NCI-H1417 treated with DMSO at 0.1 percent for 48 hours (cell line): ENCODE measurements at places on chromosomes 3 and 15.

GRCh38 chr3:126134219-126134975 lies 46.0 kb downstream of the ALDH1L1 start:
- no peak for DNase-seq

- DNase-seq, result no peak
These were observed 50.0 kb upstream of the RASGRP1 start for GRCh38 chr15:38614621-38615020.

DNA sequence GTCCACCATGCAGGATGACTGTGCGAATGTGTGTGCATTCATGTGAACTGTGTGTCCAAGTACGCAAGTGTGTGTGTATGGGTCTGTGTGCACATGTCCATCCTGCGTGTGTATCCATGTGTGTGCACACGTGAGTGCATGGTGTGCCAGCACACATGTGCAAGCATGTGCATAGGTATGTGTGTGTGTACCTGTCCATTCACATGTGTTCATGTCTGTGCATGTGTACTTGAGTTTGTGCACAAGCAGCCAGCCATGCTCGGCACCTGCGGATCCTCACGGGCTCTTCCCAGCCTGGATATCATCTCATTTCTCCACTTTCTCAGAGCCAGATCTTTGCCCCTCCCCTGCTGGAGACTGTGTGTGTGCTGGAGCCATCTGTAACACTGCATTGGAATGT lies 18.7 kb upstream of the PLXNA1 start:
- DNase-seq, result no peak

- no peak for DNase-seq
These were observed 110.6 kb upstream of the NANOGP8 start for GRCh38 chr15:35195649-35196048.

DNA sequence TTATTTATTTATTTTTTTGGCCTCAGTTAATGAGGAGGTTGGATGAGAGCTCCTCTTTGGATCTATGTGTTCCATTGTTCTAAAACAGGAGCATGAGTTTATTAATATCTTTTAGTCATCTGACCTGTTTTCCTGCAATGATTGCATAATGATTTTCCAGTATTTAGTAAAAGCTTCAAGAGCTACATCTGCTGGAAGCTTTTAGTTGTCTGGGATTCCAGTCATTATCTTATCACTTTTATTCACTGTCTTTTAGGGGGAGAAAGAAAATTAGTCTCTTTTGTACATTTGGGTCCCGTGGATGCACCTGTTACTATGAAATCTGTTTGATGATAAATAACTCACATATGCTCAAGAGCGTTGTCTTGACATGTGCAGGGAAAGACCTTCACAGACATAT lies 1270.0 kb downstream of the ROBO1 start:
- DNase-seq, result no peak

DNA sequence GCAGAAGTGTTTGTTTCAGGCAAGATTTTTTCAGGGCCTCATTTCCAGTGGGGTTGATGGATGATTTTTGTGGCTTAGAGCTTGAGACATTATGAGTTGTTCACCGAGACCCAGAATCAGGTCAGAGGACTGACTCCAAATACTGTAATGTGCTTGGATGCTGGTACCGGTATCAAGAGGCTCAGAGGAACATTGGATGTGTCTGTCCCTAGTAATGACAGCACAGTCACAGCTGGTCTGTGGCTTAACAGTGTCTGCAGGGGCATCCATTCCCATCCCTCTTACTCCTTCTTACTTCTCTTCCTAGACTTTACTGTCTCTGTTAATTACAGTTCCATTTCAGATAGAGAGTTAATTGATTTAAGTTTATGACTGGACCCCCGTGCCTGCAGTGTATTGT lies 107.8 kb downstream of the PTPRG start:
- DNase-seq, result no peak

DNA sequence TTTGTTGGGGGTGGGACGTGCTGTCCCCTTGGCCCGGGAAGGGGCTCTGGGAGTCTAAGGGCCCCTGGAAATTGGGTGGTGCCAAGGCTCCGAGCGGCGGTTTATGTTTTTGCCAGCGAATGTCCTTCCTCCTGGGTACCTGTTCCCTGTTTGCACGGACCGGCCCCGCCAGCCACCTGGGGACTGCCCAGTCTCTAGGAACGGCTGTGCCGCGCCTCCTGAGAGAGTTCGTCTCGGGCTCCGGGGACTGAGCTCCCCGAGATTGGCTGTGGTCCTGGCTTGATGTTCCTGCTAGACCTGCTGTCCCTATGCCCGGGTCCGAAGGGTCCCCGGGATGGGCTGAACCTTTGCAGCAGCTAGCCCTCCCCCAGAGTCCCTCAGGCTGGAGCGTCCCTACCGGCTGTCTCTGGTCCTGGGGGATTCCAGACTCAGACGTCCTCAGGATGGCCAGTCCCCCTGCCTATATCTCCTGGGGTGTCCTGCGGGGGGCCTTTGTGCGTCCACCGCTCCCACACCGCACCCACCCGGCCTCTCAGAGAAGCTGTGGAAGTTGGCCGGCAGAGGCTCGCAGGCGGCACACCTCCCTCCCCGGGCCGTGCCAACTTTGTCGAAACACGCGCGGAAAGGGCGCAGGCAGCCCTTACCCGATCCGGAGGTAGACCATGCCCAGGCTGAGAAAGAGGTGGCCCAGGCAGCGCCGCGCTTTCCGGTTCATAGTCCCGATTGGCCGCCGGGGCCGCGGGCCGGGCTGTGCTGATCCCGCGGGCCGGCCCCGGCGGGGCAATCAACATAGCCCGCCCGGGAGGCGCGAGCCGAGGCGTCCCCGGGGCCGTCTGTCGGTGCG lies 547 bp downstream of the WNT7A start:
- no peak for DNase-seq

- DNase-seq, result no peak
These were observed 59.9 kb downstream of the RYR3 start for GRCh38 chr15:33370623-33371020.

- DNase-seq, result no peak
These were observed 109.6 kb upstream of the PTX3 start for GRCh38 chr3:157327018-157327417.

- DNase-seq, result no peak
These were observed 227.5 kb upstream of the MDFIC2 start for GRCh38 chr3:70539908-70540307.

DNA sequence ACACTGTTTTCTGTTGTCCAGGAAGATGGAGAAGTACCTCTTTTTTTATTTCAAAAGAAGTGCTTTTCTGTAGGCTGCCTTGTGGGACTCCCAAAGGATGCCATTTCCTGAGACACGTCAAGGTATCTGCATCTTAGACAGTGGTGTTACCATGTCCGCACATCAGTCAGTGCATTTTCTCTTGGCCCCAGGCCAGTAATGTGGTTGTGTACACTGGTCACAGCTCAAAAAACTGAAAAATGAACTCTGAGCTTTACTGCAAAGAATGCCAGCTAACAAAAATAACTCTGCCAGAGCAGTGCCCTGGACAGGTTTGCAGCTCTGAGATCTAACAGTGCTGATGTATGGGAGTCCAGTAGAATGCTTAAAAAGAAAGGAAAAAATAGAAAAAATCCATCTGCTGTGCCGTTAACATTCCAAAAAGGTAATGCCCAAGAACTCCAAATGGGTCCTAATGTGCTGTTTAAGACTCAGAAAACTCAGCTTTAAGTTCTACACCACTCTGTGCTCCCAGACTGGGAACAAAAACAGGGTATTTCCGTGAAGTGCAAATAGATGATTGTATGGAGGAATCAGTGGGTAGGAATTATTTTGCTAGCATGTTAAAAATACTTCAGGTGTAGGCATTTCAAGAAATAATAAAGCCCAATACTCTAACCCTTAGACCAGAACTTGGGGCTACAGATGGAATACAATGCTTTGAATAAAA lies 315.9 kb downstream of the FEZF2 start:
- no peak for DNase-seq

GRCh38 chr15:76972389-76973361 lies 22.3 kb upstream of the PSTPIP1 start:
- no peak for DNase-seq
